Upper lobe of left lung (tissue), 6 donors: ENCODE measurements at places on chromosomes 6 and 20. TPM values are rescaled to one million over a fixed set of nuclear protein-coding genes. Genes with fewer than 3 reads are reported as not detected.
A peak's percentile ranks its signal among the peaks of the same experiment; 100 is the strongest.

Gene YIPF3
- total RNA-seq: 103 TPM

DNA sequence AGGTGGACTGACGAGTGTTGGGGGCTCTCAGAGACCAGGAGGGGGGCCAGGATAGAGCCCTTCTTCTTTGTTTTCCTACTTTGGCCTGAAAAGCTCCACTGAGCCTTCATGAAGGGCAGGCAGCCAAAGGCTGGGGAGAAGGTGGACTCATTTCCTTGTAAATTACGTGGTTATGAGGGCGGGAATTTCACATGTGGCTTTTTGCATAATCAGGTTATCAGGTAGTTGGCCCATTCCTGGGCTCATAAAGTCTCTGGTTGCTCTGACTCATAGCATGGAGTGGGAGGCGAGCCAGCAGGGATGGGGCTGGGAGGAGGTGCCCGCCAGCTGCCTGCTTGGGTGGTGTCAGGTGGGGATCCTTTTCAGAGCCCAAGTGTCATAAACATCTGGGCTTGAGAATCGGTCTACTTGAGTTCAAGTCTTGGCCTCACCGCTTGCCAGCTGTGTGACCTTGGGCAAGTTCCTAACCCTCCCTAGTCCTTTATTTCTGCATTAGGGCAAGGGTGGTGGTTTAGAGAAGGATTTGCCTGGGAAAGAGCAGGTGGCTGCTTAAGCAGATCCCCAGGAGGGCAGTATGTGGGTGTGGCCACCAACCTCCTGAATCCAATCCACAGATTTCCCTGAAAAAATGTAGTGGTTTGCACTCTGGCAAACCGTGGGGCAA, 26.5 kb upstream of the RNF24 start:
- no peaks in the 10 kb centered on the region for H3K36me3 ChIP-seq
- peak; percentile 90 for DNase-seq
- H3K27ac ChIP-seq: peak overlapping the region; percentile 62

GRCh38 chr20:53299831-53300230, 293.8 kb downstream of the ZNF217 start:
- no peaks in the 10 kb centered on the region for H3K36me3 ChIP-seq
- H3K4me1 ChIP-seq: no peaks in the 10 kb centered on the region
- H3K27ac ChIP-seq: no peak overlapping the region
- H3K27me3 ChIP-seq: no peaks in the 10 kb centered on the region
- no peak for DNase-seq
- no peak overlapping the region for H3K4me3 ChIP-seq

GRCh38 chr6:41098366-41098765, 25.6 kb downstream of the NFYA start:
- no peaks in the 10 kb centered on the region for H3K4me1 ChIP-seq
- H3K4me3 ChIP-seq: no peak overlapping the region
- no peak for DNase-seq
- H3K36me3 ChIP-seq: peaks cover 88% of the 10 kb centered on the region
- no peaks in the 10 kb centered on the region for H3K27me3 ChIP-seq

DNA sequence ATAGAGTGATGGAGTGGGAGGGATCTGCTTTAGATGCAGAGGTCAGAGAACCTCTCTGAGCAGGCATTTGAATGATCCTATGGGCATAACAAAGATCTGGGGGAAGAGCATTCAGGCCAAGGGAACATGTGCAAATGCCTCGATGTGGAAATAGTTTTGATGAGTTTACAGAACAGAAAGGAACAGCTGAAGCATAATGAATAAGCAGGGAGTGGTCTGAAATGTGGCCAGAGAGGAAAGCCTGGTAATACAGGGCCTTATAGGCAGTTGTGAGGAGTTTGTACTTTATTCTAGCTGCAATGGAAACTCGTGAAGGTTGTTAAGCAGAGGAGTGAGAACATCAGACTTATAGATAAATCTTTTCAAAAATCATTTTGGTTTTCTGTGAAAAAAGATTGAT, 33.0 kb upstream of the ME1 start:
- H3K27ac ChIP-seq: no peak overlapping the region
- no peaks in the 10 kb centered on the region for H3K27me3 ChIP-seq
- no peak overlapping the region for H3K4me3 ChIP-seq
- H3K4me1 ChIP-seq: no peaks in the 10 kb centered on the region
